ENCODE measurements at places on chromosomes 6 and 20.

- no peak for DNase-seq
Observed at GRCh38 chr20:35878113-35878625, 76.1 kb downstream of the SCAND1 start.

- peak; percentile 71 for DNase-seq
Observed at GRCh38 chr20:1467355-1468116, 887 bp upstream of the NSFL1C start.

DNA sequence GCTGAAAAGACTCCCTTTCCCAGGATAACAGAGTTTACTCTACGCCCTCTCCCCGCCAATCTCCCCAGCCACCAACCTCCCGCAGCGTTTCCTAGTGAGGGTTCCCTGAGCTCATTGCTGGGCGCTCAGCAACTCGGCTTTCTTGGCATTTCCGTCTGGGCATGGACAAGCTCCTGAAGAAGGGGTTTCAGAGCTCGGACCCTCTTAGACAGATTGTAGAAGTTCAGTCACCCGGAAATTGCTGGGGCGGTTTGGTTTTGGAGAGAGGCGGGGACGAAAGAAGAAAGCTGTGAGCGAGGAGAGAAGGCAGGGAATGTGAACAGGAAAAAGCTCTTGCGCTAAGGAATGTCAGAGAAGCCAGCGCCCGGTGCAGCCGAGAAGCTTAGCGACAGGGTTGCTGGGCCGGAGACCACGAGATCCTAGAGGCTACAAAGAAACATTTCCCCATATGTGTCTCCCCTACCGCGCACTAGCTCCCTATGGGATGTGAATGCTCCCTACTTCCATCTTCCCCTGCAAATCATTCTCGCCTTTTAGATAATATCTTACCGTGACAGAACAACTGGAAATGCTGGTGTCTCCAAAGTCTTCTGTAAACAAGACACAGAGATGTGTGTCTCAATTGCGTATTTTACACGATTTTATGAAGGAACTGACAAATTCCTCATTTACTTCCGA is 15.8 kb downstream of the POM121L2 start:
- DNase-seq = no peak

GRCh38 chr20:48606841-48607543 is 220.8 kb downstream of the PREX1 start:
- DNase-seq = peak; percentile 8

- no peak for DNase-seq
Observed at GRCh38 chr6:43216200-43216599, 13.1 kb downstream of the DNPH1 start.

DNA sequence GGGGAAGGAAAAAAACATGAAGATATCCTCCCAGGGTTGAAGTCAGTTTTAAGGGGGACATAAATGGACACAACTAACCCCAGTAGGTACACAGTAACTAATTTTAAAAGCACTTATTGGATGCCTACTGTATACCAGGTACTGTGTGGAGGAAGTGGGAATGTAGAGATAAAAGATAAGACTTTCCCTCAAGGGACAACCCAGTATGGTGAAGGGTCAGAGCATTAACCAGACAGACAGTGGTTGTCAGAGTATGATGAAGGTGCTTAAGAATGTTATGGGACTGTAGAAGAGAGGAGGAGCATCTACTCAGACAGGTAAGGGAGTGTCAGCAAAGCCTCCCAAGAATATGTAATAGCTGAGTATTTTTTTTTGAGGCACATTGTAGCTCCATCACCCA is 906 bp downstream of the ABCF1 start:
- DNase-seq = no peak

DNA sequence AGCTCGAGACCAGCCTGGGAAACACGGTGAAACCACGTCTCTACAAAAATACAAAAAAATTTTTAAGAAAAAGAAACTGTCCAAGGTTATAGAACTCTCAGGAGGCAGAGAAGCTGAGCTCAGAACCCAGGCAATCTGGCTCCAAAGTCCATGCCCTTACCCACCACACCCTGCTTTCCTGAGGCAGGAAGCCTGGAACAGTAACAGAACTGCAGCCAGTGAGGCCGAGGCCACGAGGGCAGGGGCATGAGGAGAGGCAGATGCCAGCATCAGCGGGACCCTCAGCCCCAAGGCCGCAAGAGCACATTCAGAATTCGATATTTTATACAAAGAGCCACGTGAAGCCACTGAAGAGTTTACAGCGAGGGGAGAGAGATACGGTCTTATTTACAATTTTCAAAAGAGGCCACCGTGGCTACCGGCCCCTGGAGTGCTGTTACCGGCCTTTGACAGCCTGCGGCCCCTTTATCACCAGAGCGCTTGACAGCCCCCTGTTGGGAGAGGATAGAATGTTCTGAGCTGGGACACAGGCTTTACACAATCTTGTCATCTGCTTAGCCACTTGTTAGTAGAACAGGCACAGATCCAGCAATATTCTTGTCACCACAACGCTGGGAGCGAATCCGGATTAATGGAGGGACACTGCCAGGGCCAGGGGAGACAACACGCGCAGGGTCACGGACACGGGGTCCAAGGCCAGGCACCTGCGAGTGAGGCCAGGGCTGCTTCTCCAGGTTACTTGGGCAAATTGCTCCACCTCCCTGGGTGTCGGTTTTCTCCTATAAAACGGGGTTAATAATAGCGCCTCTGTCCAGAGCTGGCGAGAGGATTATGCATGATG is 5.6 kb downstream of the SPATA2 start:
- no peak for DNase-seq
